ENCODE measurements at places on chromosomes 7 and 10.

DNA sequence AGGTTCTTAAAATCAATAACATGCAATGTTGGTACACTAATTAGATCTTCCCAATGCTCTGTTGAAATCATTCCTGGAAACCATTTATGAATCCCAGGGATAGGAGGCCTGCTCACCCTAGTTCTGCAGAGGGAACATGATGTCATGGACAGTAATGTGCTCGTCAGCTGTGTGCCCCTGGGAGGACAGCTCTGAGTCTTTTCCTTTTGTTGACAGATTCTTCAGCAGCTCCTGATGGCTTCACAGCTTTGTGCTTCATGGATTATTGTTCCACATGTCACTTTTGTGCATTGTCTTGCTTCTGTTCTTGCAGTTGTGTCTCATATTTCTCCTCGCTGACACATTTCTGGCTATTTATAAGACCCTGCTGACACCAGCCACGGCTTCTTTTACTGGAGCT, 367.5 kb downstream of the CCSER2 start:
- DNase-seq: no peak

GRCh38 chr7:130632111-130632510, 36.4 kb downstream of the COPG2 start:
- peak; percentile 64 for DNase-seq

DNA sequence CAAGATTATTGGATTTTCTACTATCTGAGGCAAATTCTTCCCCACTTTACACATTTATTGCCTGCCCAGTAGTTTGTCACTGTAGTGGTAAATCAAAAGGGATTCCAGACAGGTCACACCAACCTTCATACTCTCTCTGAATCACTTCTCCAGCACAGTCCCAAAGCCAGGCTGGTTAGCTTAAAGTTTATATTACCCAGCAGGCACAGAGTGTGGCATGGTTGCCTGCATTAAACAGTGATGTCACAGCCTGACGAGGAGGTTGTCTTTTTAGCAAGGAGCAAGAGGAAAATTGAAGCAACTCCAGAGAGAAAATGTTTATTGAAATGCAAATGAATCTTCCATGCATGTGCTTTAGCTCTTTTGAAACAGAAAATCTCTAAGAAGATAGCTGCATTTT, 375.5 kb upstream of the CELF2 start:
- DNase-seq: no peak

DNA sequence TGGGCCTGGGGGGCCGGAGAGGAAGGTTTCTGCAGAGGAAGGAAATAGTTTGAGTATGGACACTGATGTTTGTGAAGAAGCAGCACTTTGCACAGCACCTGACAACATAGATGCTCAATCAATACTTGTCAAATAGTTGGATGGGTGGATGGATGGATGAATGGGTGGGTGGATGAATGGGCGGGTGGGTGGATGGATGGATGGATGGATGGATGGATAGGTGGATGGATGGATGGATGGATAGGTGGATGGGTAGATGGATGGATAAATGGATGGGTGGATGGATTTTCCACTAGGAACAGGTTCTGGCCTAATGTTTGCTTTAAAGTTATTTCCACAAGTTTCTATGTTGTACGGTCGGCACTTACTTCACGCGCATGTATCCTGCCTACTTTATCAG, 45.3 kb downstream of the COL17A1 start:
- DNase-seq: no peak
